ENCODE measurements at places on chromosomes 7 and 10. TPM values are rescaled to one million over a fixed set of nuclear protein-coding genes. Genes with fewer than 3 reads are reported as not detected.

Gene TM9SF3
- 147 TPM for total RNA-seq

Gene PRSS2
- not detected for total RNA-seq

Gene SFRP4
- total RNA-seq, result 6.4 TPM

Gene TYW1B
- total RNA-seq, result 5.3 TPM

Gene OR2A1
- total RNA-seq, result 0.27 TPM

Gene OR6V1
- total RNA-seq, result not detected

Gene FAM13C
- total RNA-seq, result 6.8 TPM

Gene PDE6C
- total RNA-seq, result not detected

Gene MMD2
- total RNA-seq, result not detected

Gene RNF148
- total RNA-seq, result 0.18 TPM

Gene MBL2
- not detected for total RNA-seq

Gene ADO
- total RNA-seq, result 20.3 TPM

Gene CNNM1
- 0.31 TPM for total RNA-seq

Gene LIPK
- total RNA-seq, result not detected

DNA sequence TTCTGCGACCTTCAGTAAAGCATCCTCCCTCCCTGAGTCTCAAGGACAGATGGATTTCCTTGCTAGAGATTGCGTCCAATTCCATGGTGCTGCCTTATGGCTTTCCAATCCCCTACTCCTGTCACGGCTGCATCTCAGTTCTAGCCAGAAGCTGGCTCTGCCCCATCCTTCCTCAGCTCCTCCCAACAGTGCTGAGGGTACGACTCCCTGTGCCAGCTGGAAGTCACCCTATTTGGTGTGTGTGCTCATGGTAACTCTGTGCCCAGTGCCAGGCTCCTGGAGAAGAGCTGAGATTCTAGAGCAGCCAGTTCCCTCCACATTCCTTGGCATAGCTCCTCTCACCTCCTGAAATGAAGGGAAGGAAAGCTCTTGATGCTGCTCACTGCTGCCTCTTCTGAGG is 185.0 kb upstream of the PODXL start:
- DNase-seq, result no peak

- DNase-seq, result no peak
These were observed 359.5 kb downstream of the PTEN start for GRCh38 chr10:88222881-88223280.

DNA sequence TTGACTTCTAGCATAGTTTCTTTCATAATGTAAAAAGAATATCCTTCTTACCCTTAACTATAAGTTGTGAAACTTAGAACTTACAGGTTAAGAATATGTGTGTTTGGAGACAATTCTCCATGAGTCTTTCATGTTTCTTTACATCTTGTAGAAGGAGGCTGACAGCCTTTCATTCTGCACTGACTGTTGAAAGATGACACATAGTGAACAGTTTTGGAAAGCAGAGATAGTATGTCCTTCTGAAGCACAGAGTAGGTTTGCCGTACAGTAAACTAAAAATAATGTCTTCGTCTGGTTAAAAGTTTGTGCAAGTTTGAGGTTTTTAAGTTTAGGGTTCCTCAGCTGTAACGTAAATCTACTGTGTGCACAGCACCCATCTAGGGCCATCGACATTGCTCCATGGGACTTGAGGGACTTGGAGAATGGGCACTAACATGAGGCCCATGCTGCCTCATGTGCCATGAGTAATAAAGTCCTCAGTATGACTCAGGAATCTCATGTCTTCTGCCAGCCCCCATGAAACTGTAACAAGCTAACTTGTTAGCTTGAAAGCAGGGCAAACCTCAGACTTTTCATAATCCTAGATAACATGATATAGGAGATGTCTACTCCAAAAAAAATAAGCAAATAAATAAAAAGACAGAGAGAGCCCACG is 24.5 kb upstream of the ELAPOR2 start:
- no peak for DNase-seq

DNA sequence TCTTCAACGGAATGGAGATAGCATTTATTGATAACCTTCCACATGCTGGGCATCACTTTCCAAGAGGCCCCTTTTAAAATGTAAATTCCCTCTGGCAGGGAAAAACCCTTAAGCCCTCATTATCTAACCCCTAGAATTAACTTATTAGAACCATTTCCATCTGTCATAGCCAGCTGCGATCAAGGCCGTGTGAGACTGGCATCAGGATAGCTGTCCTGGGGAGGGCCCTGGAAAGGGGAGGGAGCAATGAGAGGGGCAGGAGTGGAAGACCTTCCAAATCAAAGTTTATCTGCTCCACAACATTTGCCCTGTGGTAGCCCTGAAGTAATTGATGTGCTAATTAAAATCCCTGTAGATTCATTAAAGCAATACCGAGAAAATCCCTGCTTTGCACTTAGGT is 45.0 kb upstream of the JAZF1 start:
- DNase-seq, result no peak

DNA sequence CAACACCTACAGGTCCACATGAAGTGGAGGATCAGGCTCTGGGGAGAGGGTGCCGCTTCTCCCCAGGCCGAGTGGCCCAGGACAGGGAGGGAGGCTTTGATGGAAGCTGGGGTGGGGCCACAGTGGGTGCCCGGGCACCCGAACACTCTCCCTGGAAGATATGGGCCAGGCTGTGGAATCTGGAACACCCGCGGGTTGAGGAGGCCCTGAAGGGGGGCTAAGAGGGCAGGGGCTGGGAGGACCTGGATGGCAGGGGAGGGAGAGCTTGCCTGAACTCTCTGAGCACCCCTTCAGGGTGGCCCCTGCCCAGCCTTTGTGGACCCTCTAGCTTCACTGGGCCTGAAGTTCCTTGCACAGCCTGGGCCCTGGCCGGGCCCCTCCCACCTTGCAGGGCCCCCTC is 4.5 kb upstream of the NKX6-2 start:
- DNase-seq, result no peak

- peak; percentile 39 for DNase-seq
These were observed 290.7 kb downstream of the CCDC3 start for GRCh38 chr10:12710594-12711349.

GRCh38 chr10:45586028-45586824 is 86.3 kb downstream of the ZFAND4 start:
- no peak for DNase-seq

- no peak for DNase-seq
These were observed 7.8 kb downstream of the CPA5 start for GRCh38 chr7:130352194-130353074.

- DNase-seq, result no peak
These were observed 27.6 kb downstream of the NPS start for GRCh38 chr10:127576740-127577161.

DNA sequence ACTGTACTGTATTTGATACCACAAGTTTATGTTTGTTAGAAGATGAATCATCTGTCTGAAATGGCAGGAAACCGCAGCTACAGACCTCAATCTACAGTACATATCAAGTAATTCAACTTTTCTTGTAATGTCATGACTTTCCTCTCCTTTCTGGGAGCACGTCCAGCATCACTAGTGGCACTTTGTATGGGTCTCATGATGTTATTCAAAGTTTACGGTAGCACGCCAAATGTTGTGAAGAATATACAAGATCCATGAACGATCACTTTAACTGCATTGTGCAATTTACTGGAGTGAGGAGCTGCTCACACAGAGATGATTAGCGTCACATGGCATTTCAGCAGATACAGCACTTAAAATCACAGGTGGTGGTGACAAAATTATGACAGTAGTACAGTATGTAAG is 257.8 kb upstream of the GNAI1 start:
- DNase-seq, result no peak

DNA sequence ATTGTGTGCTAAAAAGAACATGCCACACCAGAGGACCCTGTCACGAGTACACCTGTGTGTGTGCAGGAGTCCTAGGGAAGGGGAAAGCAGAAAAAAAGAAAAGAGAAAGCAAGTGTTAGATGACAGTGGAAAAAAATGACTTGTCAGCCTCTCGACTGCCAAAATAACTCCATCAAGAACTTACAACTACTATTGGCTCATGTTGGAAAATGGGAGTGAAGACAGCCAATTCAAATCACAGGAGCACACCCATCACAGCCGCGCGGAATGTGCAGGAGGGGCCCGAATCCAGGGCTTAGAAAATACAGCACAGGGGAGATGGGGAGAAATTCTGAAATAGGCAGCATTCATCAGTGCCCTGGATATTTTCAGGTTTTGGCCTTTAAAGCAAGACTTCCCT is 38.1 kb upstream of the FOXI2 start:
- no peak for DNase-seq

DNA sequence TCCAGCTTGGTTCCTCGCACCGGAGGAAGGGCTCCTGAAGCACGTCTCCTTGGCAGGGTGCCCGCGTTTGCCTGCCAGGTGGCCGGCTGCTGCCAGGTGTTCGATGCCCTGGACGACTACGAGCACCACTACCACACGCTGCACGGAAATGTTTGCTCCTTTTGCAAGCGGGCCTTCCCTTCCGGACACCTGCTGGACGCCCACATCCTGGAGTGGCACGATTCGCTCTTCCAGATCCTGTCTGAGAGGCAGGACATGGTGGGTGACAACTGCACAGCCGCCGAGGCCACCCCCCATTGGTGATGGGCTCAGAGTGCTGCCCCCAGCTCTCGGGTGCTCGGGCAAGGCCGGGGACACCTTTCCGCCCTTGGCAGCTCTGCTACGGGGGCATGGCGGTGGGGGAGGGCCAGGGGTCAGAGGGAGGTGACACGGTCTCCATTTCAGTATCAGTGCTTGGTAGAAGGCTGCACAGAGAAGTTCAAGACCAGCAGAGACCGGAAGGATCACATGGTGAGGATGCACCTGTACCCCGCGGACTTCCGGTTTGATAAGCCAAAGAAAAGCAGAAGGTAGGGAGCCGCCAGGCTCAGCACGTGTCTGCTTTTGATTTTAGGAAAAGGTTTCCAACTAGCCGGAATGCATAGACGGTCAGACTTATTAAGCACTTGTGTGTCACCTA is 1.1 kb downstream of the ZNF511 start:
- no peak for DNase-seq

- DNase-seq, result no peak
These were observed 79.0 kb downstream of the KIAA1549 start for GRCh38 chr7:138902161-138902560.

GRCh38 chr10:112308125-112308502 is 24.9 kb downstream of the TECTB start:
- DNase-seq, result no peak

GRCh38 chr10:58086144-58086762 is 181.4 kb downstream of the IPMK start:
- no peak for DNase-seq

All from mesothelial cell of epicardium (in vitro differentiated cells).